ENCODE measurements at places on chromosomes 3 and 15.

- H3K27me3 ChIP-seq: peaks cover 43% of the 10 kb centered on the region
- DNase-seq: no peak
- H3K4me3 ChIP-seq: no peak overlapping the region
- no peak overlapping the region for H3K27ac ChIP-seq
Observed at GRCh38 chr3:59401924-59402323, 352.1 kb upstream of the CFAP20DC start.

- peak overlapping the region; percentile 56 for H3K27ac ChIP-seq
- peaks cover 24% of the 10 kb centered on the region for H3K36me3 ChIP-seq
- no peaks in the 10 kb centered on the region for H3K27me3 ChIP-seq
- peak overlapping the region; percentile 28 for H3K4me3 ChIP-seq
- H3K4me1 ChIP-seq: peaks cover 6% of the 10 kb centered on the region
Observed at GRCh38 chr3:47874913-47875312, 72.0 kb downstream of the DHX30 start.

DNA sequence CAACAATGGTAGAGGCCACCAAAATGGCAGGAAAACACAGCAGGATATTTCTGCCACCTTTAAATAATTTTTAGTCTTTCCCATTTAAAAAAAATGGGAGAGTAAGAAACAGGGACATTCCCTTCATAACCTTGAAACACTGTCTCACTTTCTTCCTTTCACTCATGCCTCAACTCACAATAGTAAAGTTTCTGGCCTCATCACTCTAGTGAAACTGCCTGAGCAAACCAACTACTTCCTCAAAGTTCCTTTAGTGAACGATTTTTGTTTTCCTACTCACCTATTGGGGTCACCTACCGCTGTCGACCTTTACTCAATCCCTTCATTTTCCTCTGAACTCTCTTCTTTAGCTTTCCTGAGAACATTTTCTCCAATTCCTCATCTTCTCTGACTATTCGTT, 33.0 kb downstream of the SHC4 start:
- H3K4me1 ChIP-seq: peaks cover 3% of the 10 kb centered on the region
- DNase-seq: no peak
- no peak overlapping the region for H3K27ac ChIP-seq
- no peak overlapping the region for H3K4me3 ChIP-seq
- no peaks in the 10 kb centered on the region for H3K27me3 ChIP-seq
- H3K36me3 ChIP-seq: no peaks in the 10 kb centered on the region

GRCh38 chr3:130748467-130748861, 1.8 kb upstream of the PIK3R4 start:
- H3K4me1 ChIP-seq: peaks cover 15% of the 10 kb centered on the region
- DNase-seq: no peak
- peaks cover 3% of the 10 kb centered on the region for H3K27me3 ChIP-seq
- H3K4me3 ChIP-seq: peak overlapping the region; percentile 90
- H3K27ac ChIP-seq: no peak overlapping the region

GRCh38 chr3:61903931-61904657, 342.7 kb downstream of the PTPRG start:
- H3K4me3 ChIP-seq: peak overlapping the region; percentile 39
- no peaks in the 10 kb centered on the region for H3K27me3 ChIP-seq
- no peak for DNase-seq
- H3K36me3 ChIP-seq: no peaks in the 10 kb centered on the region

DNA sequence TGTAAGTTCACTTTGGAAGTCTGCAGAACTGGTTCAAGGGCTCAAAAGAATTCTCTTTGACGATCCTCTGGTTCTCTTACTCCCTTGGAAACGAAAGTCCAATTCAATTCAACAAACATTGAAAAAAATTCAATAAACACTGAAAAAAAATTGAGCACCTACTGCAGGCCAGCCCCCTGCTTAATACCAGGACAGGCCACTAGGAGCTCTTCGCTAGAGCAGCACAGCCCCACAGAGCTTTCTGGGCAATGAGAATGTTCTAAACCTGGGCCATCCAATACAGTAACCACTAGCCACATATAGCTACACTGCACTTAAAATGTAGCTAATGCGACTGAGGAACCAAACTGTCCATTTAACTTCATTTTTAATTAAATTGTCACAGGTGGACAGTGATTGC, 50.4 kb upstream of the DCLK3 start:
- H3K4me1 ChIP-seq: peaks cover 24% of the 10 kb centered on the region
- peak overlapping the region; percentile 61 for H3K27ac ChIP-seq
- H3K36me3 ChIP-seq: no peaks in the 10 kb centered on the region
- DNase-seq: no peak

DNA sequence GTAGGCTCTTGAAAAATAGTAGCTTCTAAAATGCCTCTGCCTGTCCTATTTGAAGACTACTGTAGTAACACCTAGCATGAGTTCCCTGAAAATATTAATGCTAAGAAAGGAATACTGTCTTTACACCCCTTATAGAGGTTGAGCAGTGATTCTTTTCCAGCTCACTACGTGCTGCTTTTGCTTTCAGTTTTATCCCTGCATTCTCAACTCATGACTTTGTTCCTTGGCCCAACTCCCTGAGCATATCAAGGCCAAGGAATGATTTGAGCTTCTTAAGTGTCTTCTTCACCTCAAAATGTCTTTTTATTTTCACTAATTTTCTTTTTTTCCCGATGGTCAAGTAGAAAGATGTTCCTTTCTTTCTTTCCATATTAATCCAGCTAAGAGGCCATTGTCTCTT, 16.5 kb upstream of the P2RY13 start:
- no peaks in the 10 kb centered on the region for H3K27me3 ChIP-seq
- no peak overlapping the region for H3K4me3 ChIP-seq
- no peaks in the 10 kb centered on the region for H3K36me3 ChIP-seq
- no peak overlapping the region for H3K27ac ChIP-seq
- no peak for DNase-seq
- H3K4me1 ChIP-seq: no peaks in the 10 kb centered on the region

DNA sequence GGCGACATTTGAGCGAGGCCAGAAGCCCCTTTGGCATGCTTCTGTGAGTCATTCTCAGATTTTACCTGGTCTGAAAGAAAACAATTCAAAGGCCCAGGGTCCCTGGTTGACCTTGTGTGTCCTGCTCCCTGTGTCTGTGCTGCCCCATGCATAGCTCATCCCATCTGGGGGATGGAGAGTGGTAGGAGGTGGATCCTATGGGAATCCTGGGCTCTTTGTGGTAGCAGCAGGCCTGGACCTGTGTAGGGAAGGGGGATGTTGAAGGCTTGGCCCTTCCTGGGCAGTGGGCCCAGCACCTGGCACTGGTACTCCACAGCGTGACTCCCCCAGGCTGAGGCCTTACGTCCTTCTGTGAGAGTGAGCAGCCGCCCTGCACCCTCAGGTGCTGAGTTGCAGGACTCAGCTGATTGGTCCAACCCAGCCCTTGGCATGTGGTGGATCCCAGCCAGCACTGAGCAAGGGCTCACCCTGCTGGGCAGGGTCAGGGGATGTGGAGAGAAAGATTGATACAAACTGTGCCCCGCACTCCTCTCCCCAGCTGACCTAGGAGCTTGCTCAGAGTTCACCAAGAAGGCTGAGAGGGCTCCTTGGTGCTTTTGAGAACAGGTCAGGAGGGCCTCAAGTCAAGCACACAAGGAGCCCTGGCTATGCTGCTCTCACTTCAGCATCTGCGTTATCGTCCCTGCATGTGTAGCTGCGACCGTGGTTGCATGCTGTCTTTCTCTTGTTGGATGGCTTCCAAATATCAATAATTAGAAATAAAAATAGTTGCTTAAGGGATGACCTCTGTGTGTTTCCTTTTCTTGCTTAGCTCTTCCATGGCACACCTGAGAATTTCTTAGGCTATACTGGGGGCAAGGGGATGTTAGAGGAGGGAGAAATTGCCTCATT, 21.4 kb upstream of the JMJD7 start:
- no peak overlapping the region for H3K4me3 ChIP-seq

GRCh38 chr3:46408853-46409252, 1.8 kb downstream of the CCRL2 start:
- H3K4me3 ChIP-seq: no peak overlapping the region
- DNase-seq: no peak
- no peaks in the 10 kb centered on the region for H3K36me3 ChIP-seq
- H3K27ac ChIP-seq: no peak overlapping the region

DNA sequence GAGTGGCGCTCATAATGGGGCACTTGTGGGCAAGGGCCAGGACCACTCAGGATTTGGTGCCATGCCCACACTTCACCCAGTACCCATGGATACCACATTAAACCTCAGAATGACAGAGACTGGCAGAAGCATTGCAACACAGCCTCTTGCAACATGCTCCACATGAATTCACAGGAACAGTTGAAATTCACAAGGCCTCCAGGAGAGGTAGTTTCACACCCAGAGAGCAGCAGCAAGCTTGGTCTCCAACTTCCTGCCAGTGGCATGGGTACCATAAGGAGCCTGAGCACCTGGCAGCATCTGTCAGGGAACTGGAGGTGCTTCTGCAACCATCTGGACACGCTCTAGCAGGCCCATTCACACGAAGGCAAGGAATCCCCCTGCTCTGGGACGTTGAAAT, 101.0 kb downstream of the OSBPL10 start:
- no peak overlapping the region for H3K4me3 ChIP-seq
- H3K27me3 ChIP-seq: no peaks in the 10 kb centered on the region
- peaks cover 15% of the 10 kb centered on the region for H3K4me1 ChIP-seq
- no peak overlapping the region for H3K27ac ChIP-seq

DNA sequence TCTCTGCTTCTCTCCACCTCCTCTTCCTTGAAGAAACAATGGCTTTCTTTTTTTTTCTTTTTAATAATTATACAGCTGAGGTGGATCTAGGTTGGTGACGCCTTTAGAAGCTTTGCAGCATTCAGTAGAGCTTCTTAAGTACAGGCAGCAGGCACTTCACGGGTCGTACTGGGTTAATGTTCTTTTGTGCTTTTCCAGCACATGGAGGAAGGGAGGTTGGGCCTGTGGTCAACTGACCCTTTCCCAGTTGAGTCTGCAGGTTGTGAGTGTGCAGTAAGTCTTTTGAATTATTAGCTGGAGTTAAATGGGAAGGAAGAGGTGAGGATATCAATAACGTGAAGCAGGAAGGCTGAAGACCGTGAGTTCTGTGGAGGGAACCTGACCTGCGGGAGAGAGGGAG, 7.0 kb downstream of the TRAK1 start:
- no peak overlapping the region for H3K4me3 ChIP-seq
- H3K27ac ChIP-seq: peak overlapping the region; percentile 1
- H3K27me3 ChIP-seq: no peaks in the 10 kb centered on the region
- peaks cover 14% of the 10 kb centered on the region for H3K36me3 ChIP-seq

GRCh38 chr3:135018149-135018923, 223.3 kb downstream of the EPHB1 start:
- DNase-seq: no peak
- peaks cover 12% of the 10 kb centered on the region for H3K27me3 ChIP-seq
- no peaks in the 10 kb centered on the region for H3K36me3 ChIP-seq
- H3K27ac ChIP-seq: no peak overlapping the region
- peaks cover 11% of the 10 kb centered on the region for H3K4me1 ChIP-seq

- no peak for DNase-seq
- H3K36me3 ChIP-seq: no peaks in the 10 kb centered on the region
- no peaks in the 10 kb centered on the region for H3K27me3 ChIP-seq
- H3K27ac ChIP-seq: no peak overlapping the region
- H3K4me1 ChIP-seq: no peaks in the 10 kb centered on the region
Observed at GRCh38 chr3:145197821-145198220, 963.2 kb downstream of the PLOD2 start.

- H3K27ac ChIP-seq: no peak overlapping the region
- DNase-seq: no peak
- H3K36me3 ChIP-seq: no peaks in the 10 kb centered on the region
- no peak overlapping the region for H3K4me3 ChIP-seq
- H3K27me3 ChIP-seq: no peaks in the 10 kb centered on the region
Observed at GRCh38 chr3:94172695-94173310, 109.9 kb downstream of the NSUN3 start.

DNA sequence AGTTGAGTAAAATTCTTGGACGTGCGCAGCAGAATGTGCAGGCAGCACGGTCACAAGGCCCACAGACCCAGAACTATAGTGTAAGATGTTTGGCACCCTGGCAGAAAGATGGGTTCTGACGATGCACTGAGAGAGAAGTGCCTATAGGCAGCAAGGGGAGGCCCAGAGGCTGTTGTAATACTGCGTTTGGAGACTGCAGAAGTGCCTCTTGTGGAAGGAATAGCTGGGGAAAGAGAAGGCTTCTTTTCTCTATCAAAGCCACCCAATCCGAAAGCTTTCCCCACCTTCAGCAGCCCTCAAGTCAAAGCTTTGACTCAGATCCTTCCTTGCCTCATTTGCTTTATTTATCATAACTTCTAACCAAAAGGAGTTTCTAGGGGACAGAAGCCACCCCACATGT, 5.2 kb upstream of the SIN3A start:
- peak overlapping the region; percentile 86 for H3K27ac ChIP-seq
- H3K4me3 ChIP-seq: peak overlapping the region; percentile 91
- peaks cover 12% of the 10 kb centered on the region for H3K4me1 ChIP-seq

DNA sequence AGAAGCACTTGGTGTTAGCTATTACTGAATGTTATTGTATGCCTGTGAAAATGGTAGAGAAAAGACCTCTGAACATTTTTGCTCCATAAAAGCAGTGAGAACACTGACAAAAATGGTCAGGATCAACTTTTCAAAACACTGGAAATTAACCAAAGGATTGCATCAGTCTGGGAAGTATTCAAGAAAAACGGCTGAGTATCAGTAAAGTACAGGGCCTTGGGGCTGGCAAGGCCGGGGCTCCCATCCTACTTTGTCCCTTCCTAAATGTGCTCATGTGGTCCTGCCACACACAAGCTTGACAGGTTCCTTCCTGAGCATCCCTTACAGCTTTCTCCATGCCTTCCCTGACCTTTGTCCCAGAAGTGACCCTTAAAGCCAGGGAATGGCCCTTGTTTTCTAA, 84.0 kb downstream of the CFAP20DC start:
- no peak overlapping the region for H3K27ac ChIP-seq
- no peaks in the 10 kb centered on the region for H3K27me3 ChIP-seq
- no peaks in the 10 kb centered on the region for H3K4me1 ChIP-seq
- no peaks in the 10 kb centered on the region for H3K36me3 ChIP-seq

GRCh38 chr15:92612891-92613290, 42.7 kb downstream of the FAM174B start:
- H3K4me3 ChIP-seq: no peak overlapping the region
- H3K36me3 ChIP-seq: peaks cover 4% of the 10 kb centered on the region
- no peaks in the 10 kb centered on the region for H3K27me3 ChIP-seq
- DNase-seq: no peak
- peaks cover 6% of the 10 kb centered on the region for H3K4me1 ChIP-seq

GRCh38 chr15:93467337-93467736, 378.3 kb upstream of the RGMA start:
- H3K27me3 ChIP-seq: no peaks in the 10 kb centered on the region
- no peaks in the 10 kb centered on the region for H3K36me3 ChIP-seq
- no peak overlapping the region for H3K27ac ChIP-seq
- no peak overlapping the region for H3K4me3 ChIP-seq

GRCh38 chr3:172009803-172010202, 29.6 kb upstream of the FNDC3B start:
- peaks cover 3% of the 10 kb centered on the region for H3K4me1 ChIP-seq
- no peak overlapping the region for H3K4me3 ChIP-seq
- H3K36me3 ChIP-seq: no peaks in the 10 kb centered on the region
- H3K27me3 ChIP-seq: no peaks in the 10 kb centered on the region
- no peak overlapping the region for H3K27ac ChIP-seq
- DNase-seq: no peak

DNA sequence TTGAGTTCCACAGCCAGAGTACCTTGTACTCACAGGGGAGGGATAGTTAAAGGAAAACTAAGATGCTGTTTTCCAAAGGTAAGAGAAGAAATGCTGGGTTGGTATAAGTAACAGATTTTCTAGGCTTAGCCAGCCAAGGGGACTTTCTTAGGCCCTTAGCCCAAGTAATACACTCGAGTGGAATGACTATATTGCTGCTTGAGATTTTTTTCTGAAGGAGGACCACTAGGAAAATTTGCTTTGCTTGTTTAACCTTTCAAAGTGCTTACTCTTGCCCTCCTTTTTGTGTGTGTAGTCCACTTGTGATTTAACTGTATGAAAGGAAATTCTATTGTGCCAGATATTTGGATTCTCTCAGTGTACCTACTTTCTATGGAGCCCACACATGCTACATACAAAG, 50.5 kb downstream of the IL5RA start:
- H3K4me1 ChIP-seq: no peaks in the 10 kb centered on the region
- no peak overlapping the region for H3K27ac ChIP-seq
- H3K27me3 ChIP-seq: peaks cover 3% of the 10 kb centered on the region
- DNase-seq: no peak
